WERI-Rb-1 (cell line): ENCODE measurements at places on chromosomes 16 and 17.

DNA sequence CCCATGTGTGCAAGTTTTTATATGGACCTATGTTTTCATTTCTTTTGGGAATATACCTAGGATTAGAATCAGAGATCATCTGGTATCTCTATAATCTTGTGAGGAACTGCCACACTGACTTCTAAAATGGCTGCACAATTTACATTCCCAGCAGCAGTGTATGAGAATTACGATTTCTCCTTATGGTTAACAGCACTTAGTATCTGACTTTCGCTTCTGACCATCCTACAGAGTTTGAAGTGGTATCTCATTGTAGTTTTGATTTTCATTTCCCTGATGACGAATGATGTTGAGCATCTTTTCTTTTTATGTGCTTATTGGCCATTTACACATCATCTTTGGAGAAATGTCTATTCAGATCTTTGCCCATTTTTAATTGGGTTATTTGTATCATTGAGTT, 10.0 kb downstream of the C16orf96 start:
- DNase-seq = no peak

GRCh38 chr16:35208001-35208935, 1748.9 kb downstream of the TP53TG3F start:
- no peak for DNase-seq

- no peak for DNase-seq
These were observed 16.4 kb upstream of the FLCN start for GRCh38 chr17:17253406-17253805.

DNA sequence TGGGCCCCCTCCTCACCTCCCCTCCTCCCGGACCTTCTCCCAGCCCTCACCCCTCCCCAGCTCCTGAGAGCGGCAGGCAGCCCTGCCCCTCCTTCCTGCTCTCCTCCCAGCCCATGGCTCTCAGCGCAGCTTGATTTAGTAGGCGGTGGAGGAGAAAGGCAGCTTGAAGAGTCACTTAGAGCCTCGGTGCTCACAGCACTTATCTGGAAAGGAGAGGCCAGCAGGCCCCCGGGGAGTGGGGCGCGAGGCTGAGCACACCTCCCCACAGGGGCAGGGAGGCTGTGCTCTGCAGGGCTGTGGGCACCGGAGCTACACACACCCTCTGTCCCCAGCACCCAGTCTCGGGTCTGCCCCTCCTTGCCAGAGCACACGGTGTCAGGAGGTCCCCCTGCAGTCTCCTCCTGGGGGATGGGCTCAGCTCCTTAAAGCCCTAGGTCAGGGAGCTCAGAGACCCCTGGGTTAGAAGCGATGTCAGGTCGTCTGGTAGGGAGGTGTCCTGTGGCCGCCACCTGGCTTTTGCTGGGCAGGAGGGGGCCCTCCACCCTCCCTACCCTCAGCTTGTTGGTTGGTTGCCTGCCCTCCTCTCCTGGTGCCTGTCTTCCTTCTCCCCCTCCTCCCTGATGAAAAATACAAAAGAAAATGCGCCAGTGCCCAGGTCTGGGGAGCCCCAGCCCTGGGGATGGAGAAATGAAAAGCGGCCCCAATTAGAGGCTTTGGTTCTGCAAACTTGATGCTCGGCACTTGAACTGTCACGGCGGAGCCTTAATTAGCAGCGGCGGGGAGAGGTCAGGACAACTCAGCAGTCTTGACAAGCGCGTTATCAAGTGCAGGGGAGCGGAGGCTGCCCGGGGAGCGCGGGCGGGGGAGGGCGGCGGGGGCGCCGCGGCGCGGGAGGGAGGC, 151.1 kb upstream of the GSE1 start:
- peak; percentile 73 for DNase-seq

DNA sequence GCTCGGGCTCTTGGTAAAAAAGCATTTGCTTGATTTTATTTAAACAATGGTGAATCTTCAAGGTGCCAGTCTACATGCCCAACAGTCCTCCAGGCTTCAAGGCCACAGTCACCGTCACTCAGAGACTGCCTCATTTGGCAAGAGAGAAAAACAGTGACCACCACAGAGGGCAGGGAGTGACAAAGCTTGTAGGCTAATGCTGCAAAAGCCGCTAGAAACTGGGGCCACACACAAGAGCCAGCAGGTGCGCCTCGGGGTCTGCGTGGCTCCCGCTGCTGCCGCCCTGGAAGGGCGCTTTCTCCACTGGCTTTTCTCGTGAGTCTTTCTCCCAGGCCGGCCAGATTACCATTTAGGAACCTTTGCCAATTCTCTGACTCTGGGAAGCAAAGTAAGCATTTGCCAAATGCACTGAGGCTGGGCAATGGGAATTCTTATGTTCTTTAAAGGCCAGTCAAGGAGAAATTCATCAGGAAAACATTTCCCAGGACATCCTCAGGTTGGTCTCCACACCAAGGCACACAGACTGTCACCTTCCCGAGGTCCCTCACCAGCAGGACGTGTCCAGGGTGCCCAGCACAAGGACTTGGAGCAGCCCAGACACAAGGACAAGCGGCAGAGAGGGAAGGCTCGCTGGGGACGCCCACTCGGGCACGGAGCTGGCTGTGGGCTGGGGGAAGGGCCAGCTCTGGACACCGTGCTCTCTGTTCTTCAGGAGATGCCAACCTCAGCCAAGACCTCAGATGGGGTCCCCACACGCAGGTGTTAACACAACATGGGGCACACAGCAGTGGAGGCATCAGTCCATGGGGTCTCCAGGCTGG, 12.5 kb upstream of the C16orf95 start:
- DNase-seq = no peak

GRCh38 chr17:12993631-12994030, 24.2 kb downstream of the ELAC2 start:
- DNase-seq = no peak

- no peak for DNase-seq
These were observed 111.0 kb upstream of the TNRC6C start for GRCh38 chr17:77847221-77848085.

- no peak for DNase-seq
These were observed 1.6 kb downstream of the ACLY start for GRCh38 chr17:41917192-41917591.

DNA sequence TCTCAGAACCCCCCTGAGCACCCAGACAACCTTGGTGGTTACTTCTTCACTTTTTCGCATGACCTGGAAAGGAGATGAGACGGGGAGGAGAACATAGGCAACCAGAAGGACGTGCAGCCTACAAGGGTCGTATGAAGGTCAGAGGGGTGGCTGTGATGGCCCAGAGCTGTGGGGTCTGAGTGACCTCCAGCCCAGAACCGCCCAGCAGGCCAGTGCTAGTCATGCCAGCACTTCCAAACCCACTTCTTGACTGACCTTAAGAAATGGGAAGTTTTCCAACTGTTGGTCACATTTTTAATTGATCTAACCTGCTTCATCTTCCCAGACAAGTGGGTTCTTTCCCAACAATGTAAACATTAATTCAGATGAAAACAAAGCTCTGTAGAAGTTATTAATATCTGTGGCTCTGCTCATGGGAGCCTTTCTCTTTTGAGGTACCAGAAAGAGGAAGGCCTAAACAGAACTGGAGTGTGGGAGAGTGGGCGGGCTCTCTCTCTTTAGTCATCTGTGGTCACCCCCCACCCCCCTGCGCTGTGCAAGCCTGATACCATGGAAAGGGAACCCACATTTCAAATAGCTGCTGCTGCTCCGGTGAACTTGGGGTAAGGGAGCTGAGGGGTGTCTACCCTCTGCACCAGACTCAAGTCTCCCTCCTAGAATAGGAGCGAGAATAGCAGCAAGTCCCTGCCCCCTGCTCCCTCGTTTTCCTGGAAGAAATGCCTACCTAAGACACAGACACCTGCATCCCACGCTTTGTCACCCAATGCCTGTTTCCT, 101.6 kb downstream of the RAB11FIP4 start:
- DNase-seq = no peak

DNA sequence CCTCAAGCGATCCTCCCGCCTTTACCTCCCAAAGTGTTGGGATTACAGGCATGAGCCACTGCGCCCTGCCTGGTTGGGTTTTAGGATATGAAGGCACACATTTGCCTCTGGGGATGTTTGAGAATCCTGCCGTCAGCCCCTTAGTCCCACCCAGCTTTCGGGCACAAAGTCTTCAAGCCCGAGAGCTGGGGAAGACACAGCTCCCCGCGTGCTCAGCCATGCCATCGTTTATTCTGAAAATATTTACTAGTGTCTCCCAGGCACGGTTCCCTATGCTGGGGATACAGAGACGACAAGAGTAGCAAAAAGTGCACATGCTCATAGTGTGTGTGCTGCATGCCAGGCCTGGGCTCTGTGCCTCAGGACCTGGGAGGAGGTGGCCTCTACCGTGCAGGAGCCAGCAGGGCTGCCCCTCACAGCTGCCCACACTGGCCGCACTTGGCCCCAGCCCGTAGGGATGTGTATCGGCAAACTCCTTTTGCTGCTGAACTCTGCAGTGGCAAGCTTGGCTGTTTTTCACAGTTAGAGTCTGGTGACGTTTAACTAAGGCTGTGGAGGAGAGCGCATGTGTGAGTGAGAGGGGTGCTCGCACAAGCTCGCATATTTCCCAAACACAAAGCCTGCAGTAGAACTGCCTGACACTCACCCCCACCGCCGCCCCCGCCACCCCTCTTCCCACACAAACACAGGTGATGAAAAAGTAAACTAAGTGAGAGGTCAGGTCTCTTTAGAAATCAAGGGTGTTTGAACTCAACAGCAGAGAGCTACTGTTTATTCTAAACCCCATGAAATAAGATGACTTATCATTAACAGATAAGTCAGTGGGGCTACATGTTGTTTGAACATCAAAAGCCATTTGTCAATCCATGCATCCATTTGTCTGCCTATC, 266.4 kb downstream of the MRTFB start:
- DNase-seq = no peak

- no peak for DNase-seq
These were observed 41.4 kb downstream of the DDX19A start for GRCh38 chr16:70388006-70388680.

DNA sequence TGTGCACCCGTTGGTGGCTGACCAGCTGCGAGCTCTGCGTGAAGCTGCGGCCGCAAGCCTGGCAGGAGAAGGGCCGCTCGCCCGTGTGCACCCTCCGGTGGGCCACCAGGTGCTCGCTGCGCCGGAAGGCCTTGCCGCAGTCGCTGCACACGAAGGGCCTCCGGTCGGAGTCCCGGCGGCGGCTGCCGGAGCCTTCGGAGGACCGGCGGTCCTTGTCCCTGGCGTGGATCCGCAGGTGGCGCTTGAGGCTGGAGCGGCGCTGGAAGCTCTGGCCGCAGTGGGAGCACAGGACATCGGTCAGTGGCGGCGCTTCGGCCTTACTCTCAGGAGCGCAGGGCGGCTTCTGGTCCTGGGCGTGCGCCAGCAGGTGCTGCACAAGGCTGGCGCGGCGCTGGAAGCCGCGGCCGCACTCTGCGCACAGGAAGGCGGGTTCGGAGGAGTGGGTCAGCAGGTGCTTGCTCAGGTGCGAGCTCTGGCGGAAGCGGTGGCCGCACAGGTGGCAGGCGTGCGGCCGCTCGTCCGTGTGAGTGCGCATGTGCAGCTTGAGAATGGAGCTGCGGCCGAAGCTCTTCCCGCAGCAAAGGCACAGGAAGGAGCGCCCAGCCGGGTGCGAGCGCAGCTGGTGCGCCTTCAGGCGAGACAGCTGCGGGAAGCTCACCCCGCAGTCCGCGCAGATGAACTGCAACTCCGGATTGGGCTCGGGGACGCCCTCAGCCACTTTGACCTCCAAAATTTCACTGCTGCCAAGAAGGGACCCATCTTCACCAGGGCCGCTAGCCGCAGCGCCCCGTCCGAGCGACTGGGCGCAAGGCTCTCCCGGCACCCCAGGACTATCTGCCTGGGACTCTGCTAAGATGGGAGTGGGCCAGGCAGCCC, 9.1 kb downstream of the ZSCAN10 start:
- no peak for DNase-seq

DNA sequence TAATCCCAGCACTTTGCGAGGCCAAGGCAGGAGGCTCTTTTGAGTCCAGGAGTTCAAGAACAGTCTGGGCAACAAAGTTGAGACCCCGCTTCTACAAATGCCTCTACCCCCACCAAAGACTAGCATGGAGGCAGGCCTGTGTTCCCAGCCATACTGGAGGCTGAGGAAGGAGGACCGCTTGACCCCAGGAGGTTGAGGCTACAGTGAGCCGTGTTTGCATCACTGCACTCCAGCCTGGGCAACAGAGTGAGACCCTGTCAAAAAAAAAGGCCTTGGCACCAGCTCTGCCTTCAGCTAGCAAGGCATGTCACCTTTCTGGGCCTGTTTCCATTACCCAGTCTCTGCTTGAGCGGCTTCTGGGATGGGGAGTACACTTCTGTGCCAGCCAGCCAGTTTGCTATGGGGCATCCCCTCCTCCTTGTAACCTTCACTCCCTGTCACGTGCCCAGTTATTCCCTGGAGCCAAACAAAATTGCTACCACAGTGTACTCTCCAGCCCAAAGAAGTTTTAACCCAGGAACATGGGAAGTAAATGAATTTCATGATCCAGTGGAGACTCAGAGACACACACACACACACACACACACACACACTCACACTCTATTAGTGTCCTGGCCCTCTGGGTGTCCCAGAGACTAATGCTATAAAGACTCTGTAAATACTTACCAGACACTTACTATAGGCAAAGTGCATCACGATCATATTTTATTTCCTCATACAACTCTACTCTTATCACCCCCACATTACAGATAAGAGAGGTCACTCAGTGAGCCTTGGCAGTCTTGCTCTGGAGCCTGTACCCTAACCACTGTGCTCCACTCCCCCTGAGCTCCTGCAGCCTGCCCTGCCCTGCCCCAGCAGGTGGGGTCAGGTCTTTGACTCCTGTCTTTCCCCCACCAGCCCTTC, 2.5 kb downstream of the CISD3 start:
- no peak for DNase-seq

GRCh38 chr17:11122908-11123307, 118.1 kb upstream of the SHISA6 start:
- DNase-seq = no peak

DNA sequence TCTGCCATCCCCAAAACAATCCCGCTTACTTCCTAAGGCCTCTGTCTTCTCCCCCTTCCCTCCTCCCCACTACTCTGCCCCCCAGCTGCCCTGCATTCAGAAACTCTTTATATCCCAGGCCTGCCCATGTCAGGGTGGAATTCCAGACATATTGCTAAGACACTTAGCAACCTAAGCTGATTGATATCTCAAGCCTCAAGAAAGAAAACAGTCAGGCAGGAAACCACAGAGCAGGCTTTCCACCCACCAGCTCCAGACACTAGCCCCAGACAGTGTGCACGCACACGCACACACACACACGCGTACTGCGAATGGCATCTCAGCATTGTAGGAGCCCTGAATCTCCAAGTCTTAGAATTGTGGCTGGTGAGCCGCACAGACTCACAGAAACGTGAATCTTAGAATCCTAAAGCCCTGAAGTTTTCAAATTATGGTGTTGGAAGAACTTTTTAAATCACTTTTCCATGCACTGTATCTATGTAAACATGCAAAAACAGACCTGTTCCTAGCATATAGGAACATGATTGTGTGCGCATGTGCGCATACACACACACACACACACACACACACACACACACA, 8.8 kb upstream of the LPCAT2 start:
- DNase-seq = peak; percentile 40
